Smooth muscle cell of the pulmonary artery (primary cell): ENCODE measurements at places on chromosomes 2 and 18. TPM values are rescaled to one million over a fixed set of nuclear protein-coding genes. Genes with fewer than 3 reads are reported as not detected.

PRLH gene
- total RNA-seq = not detected in 2 replicates

PLA2R1 gene
- total RNA-seq = 23.3 and 33.7 TPM in 2 replicates

SLC14A1 gene
- 167 and 254 TPM in 2 replicates for total RNA-seq

GAL3ST2 gene
- total RNA-seq = 0.33 and 0.46 TPM in 2 replicates

RALBP1 gene
- 58.7 and 71.1 TPM in 2 replicates for total RNA-seq

CNDP1 gene
- total RNA-seq = not detected in 2 replicates

ASAP2 gene
- total RNA-seq = 63.4 and 72.9 TPM in 2 replicates

KCNIP3 gene
- 0.65 and 2.0 TPM in 2 replicates for total RNA-seq

HTR2B gene
- 23.9 and 37.3 TPM in 2 replicates for total RNA-seq

C2orf66 gene
- 0.20 and 0.59 TPM in 2 replicates for total RNA-seq

TDRD15 gene
- not detected in 2 replicates for total RNA-seq

SPAST gene
- 20.5 and 21.9 TPM in 2 replicates for total RNA-seq

RASGRP3 gene
- total RNA-seq = 2.1 and 3.0 TPM in 2 replicates

RUFY4 gene
- not detected in 2 replicates for total RNA-seq

ADD2 gene
- not detected in 2 replicates for total RNA-seq
